Urinary bladder (tissue), 4 donors: ENCODE measurements at places on chromosomes 6 and 20.

- DNase-seq: no peak
These were observed 104.8 kb downstream of the ELOVL4 start for GRCh38 chr6:79842376-79843040.

GRCh38 chr6:134429861-134430380 is 112.0 kb upstream of the SGK1 start:
- DNase-seq: no peak

- DNase-seq: no peak
These were observed 214.6 kb downstream of the PRL start for GRCh38 chr6:22082218-22082617.

DNA sequence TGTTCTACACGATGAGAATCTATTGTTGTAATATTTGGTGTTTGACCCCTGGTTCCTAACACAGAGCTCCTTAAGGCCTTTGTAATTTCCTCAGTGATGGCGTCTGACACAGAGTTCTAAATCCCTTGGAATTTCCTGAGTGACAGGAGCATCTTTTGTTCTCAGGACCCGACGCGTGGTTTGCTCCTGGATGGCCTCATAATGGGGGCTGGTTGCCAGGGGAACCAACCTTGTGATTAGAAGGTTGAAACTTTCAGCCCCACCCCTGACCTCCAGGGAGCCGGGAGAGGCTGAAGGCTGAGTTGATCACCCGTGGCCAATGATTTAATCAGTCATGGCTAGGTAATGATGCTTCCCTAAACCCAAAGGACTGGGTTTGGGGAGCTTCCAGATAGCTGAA is 20.5 kb upstream of the ZNF133 start:
- DNase-seq: no peak

DNA sequence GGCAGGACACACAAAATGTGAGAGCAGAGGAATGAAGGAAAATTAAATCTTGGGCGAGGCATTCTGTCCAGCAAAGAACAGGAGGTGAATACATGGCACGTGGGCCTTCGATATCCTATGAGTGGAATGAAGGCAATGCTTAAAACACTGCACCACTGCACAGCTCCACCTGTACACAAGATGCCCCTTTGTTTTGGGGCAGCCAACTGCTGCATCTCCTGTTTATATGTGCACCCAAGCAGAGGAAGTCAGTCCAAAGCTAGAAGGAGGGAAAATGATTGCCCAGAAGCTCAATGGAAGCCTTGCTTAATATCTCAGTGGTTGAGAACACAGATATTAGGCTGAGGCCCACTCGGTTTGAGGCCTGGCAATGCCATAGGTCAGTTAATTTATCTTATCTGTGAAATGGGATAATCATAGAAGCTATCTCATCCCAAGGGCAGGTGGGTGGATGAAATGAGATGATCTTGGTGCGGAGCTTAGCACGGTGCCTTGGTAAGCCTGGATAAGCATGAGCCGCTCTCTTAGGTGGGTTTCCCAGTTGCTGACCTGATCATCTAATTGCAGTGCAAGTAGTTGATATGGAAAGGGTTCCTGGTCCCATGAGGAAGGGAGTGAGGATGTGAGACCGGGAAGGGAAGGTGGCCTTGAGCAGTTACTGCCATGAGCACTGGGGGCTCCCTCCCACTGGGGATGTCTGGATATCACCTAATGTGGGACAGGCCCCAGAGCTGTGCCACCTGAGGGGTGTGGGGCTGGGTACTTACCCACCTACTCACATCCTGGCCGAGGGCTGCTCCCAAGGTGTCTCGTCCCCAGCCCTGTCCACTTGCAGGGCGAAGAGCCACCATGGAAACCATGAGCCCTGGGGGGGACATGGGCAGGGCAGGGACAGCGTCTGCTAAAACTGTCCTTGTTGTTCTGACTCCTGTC is 9.9 kb downstream of the BANF2 start:
- DNase-seq: no peak

DNA sequence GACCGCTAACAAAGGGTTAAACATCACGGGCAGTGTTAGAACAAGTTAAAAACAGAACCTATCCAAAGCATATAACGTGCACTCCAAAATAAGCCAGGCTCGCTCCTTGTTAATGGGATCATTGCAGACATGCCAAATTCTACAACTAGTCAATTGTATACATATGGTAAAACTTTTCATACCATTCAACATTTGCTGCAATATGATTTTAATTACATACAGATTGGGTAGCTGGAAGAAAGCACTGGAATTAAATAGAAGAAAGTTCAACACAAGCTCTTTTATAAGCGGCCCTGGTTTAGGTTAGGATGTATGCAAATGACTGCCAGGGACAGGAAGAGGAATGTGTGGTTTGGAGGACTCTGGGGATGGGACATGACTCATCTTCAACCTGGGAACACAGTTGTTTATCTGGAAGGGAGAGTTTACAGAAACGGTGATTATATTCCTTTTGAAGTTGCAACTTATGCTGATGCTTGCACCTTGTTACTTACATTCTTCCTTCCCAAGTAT is 62.5 kb upstream of the TIAM2 start:
- no peak for DNase-seq

GRCh38 chr6:37583261-37583660 is 83.6 kb upstream of the CCDC167 start:
- no peak for DNase-seq

DNA sequence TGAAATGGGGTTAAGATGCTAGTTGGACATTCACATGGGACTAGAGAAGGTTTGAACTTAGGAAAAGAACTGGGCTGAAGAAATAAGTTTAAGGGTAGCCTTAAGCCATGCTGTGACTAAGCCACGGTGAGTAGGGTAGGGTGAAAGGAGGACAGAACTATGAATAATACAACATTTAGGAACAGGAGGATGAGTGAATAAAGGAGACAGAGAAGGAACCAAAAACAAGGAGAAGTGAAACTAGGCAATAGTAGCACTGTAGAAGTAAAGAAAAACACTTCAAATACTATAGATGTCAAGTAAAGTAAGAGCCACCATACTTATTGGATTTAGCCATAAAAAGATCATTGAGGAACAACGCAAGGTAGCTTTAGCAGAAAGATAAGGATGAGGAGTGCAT is 111.2 kb downstream of the KCNQ5 start:
- DNase-seq: no peak

DNA sequence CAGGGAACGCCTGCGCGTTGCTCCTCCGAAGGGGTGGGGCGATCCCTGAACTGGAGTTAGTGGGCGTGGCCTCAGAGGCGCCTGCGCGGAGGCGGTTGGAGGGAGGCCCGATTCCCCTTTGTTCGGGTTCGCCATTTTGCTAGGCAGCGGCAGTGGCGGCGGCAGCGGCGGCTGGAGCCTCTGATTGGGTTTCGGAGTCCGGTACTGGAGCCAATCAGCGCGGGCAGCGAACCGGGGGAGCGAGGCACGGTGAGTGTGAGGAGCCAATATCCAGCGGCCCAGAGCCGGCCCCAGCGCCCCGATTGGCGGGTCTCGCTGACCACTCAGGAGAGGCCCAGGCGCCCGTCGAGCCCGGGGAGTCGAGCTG is at the start of gene NFYA:
Gene NFYA (plus strand): TSS at position 139 of the 367 bp plus-strand sequence. CDS start 6,116 bp downstream, outside the sequence.
- peak; percentile 99 for DNase-seq

GRCh38 chr6:126040826-126041225 is 54.5 kb downstream of the TRMT11 start:
- DNase-seq: no peak

DNA sequence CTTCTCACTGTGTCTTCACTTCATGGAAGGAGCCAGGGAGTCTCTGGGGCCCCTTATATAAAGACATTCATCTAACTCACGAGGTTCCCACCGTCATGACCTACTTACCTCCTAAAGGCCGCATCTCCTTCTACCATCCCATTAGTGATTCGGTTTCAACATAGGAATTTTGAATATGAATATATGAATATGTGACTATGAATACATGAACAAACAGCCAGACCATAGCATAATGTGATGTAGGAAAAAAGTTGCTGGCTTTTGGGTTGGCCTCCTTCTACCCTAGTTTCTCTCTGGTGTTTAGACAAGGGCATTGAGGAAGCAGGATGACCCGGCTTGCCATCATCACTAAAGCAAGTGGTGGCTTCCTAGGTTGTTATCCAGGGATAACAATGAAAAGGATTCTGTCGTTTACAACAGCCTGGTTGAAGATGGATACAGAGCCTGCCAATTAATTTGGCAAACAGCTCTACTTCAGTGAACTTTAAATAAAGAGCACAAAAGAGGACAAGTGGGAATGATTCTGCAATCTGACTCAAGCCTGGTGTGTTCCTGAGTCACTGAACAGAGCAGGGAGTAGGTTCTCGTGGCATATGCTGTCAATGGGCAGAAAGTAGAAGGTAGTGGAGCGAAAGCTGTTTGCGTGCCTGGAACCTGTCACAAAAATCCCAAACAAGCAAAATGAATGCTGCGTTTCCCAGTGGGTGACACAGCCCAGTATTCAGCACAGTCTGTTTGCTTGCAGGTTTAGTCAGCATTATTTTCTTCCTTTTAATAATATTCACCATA is 44.0 kb upstream of the DOK5 start:
- no peak for DNase-seq

DNA sequence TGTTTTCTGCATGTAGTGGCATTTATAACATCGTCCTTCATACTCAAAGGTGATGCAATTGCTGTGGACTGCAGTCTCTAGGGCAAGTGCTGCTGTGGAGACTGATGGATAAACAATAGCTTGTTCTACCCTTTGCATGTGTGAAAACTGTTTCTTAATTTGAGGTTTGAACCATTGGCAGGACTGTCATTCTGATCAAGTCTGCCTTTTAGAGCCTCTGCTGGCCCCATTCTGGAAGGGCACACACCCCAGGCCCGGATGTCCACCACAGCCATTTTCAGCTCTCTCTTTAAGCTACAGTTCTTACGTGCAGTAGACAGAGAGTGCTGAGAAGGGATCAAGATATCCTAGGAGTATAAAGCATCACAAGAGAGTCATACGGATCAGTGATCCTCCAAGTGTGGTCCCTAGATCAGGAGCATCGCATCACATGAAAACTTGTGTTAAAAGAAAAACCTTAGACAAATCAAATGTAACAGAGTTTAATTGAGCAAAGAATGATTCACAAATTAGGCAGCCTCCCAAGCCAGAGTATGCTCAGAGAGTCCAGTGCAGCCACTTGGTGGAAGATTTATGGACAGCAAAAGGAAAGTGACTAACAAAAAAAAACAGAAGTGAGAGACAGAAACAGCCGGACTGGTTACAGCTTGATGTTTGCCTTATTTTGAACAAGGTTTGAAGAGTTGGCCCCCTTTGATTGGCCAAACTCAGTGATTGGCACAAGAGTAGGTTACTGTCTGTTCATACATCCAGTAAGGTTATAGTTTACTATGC is 52.0 kb downstream of the FRK start:
- DNase-seq: no peak

DNA sequence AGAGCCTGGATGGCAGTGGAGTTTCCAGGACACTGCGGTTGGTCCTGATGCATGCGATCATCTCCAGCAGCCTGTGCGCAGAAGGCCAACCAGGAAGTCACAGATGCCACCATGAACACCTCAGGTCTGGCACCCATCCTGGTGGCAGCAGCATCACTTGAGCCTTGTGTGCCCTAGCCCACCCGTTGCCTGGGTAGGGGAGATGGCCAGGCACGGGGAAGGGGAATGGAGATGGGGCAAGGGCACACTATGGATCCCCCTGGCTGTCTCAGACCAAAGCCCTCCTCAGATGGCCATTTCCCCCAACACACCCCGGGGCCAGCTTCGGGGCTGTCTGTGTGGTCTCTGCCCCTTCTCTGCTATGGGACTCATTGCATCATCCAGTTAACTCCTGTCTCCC is 58.3 kb downstream of the GNAS-AS1 start:
- no peak for DNase-seq

DNA sequence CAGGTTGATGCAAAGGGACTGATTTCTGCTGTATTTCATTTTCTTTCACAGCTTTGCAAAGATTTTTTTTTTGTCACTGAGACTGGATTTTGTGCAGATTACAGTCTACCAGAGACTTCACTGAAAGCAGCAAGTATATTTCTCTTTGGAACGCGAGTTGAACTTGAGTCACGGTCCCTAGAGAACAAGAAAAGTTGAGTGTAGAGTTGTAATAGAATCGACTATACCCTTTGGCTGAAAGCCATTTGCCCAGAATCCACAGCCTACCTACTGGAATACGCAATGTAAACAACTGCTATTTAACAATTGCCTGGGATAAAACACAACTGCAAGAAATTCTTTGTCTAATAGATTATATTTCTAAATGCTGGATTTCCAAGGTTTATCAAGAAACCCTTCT is 520.6 kb downstream of the HDGFL1 start:
- DNase-seq: no peak

DNA sequence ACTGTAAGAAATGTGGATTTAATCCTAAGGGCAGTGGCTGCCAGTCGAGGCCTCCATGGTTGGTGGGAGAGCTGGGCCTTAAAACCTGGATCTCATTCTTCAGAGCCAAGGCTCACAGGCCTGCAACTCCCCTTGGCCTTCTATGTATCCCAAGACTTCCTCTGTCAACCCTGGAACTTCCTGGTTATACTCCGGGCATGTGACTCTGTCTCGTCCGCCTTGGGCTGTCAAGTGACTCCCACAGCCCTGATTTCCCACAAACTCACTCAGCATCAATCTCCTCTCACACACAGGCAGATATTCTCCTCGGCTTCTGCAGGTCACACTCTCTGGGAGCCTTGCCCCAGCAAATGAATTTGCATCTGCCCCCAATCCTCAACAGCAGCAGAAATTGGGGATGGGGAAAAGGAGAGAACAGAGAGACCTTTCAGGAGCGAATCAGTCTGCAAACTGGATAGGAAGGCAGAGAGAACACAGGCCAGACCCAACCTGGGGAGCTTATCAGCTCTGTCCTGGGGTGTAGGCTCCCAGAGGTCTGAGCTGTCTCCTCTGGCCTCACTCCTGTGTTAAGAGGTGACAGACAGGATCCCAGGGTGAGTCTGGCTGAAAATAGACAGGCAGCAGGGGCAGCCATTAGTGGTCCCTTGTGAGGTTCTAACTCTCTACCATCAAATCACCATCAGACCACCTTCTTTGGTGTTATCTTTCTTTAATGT is 30.4 kb upstream of the PREX1 start:
- no peak for DNase-seq

DNA sequence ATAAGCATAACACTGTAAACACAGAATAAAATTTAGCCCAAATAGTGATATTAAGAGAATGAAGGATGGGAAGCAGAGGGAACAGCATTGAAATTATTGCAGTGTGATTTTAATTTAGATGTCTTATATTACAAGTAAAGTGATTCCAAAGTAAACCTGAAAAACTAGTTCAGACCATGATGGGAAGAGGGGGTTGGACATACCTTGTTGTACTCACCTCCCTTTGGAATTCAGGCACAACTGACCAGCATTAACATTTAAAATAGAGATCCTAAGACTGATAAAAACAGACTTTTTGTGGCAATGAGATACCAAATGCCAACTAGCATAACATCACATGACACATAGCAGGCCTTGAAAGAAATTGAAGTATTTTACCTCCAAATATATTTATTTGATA is 262.6 kb upstream of the PRND start:
- DNase-seq: no peak
